ENCODE measurements at places on chromosomes 6 and 20.

DNA sequence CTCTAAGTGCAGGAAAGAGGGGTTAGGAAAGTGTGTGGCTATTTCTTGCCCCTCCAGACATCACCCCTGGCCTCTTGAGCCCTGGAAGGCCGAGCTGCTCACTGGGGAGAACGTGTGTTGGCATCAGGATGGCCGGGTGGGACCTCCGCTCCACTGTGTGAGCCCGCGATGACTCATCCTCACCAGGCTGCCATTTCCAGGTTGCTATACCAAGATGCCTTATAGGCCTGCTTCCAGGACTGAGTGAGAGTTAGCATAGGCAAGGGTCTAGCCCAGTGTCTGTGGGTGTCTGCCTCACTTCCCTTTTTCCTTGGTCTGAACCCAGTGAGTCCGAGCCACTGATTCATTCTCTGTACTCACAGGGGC is 105.0 kb downstream of the MRPL14 start:
- no peak for DNase-seq

DNA sequence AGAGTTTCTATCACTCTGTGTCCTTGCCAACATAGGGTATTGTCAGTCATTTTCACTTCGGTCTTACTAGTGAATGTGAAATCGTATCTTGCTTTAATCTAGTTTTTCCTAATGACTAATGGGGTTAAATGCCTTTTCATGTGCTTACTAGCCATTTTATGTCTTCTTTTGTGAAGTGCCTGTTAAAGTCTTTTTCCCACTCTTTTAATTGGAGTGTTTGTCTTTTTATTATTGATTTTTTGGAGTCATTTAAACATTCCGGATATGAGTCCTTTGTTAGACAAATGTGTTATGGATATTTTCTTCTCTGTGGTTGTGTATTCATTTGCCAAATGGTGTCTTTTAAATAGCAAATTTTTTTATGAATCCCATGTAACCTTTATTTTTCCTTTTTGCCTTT is 194.6 kb downstream of the CDH26 start:
- DNase-seq = no peak

- DNase-seq = no peak
Observed at GRCh38 chr6:142975365-142975764, 30.4 kb upstream of the HIVEP2 start.

- no peak for DNase-seq
Observed at GRCh38 chr6:126233192-126233591, 106.7 kb upstream of the CENPW start.

DNA sequence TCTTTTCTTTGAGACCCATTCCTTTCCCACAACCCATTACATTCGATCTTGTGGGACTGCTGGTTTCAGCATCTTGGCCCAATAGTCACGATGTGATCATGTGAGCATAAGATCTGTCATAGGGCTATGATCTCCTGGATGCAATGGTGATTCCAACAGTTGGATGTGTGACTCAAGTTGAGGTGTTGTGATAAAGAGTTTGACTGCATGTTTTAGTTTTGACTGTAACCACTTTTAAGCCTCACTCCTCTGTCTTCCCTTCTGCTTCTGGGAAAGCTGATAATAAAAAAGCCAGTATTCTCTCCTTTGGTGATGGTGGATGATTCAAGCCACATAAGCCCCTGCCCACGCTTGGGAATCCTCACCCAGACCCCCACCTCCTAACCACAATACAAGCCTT is 117.0 kb upstream of the ASCC3 start:
- DNase-seq = peak; percentile 13

DNA sequence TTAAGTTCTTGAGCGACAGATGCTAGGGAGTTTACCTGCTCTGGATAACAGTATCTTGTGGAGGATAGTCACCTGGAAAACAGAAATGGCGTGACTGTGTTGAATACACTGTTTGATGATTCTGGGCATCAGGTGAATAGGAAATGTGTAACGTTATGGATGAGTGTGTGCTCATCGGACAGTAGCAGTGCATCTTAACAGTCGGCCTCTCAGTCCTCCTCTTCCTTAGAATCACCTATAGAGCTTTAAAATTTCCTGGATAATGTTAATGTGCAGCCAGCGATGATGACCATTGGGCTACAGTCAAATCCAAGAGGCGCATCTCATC is 217.7 kb downstream of the OR2B2 start:
- no peak for DNase-seq

DNA sequence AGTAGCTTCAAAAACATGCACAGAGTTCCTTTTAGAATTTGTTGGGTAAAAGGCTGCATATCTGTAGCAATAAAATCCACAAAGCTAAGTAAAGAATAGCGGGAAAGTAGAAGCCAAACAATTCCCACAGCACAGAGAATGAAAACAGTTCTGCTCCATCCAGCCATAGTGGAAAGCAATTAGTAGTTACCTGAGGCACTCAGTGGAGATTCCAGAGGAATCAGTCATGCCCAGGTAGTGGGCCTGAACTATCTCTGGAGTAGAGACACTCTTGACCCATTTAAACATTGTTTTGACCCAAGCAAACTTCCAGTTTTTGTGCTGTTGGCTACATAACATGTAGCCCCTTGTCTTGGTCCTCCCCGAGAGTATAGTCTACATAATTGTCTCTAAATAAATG is 559.5 kb upstream of the PTCHD4 start:
- DNase-seq = no peak

GRCh38 chr20:36845288-36845971 is 30.5 kb upstream of the TLDC2 start:
- no peak for DNase-seq

- DNase-seq = no peak
Observed at GRCh38 chr20:36106606-36107005, 47.9 kb upstream of the EPB41L1 start.

GRCh38 chr6:118565311-118565960 is 17.3 kb downstream of the PLN start:
- peak; percentile 26 for DNase-seq

DNA sequence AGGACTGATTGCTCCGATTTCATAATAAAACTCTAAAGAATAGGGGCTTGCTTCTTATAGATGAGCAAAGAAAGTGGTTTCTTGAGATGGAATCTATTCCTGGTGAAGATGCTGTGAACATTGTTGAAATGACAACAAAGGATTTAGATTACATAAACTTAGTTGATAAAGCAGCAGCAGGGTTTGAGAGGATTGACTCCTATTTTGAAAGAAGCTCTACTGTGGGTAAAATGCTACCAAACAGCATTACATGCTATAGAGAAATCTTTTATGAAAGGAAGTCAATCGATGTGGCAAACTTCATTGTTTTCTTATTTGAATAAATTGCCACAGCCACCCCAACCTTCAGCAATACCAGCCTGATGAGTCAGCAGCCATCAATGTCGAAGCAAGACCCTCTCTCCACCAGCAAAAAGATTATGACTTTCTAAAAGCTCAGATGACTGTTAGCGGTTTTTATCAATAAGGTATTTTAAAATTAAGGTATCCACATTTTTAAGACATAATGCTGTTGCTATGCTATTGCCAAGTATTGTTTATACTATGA is 12.7 kb upstream of the MTRF1L start:
- no peak for DNase-seq

DNA sequence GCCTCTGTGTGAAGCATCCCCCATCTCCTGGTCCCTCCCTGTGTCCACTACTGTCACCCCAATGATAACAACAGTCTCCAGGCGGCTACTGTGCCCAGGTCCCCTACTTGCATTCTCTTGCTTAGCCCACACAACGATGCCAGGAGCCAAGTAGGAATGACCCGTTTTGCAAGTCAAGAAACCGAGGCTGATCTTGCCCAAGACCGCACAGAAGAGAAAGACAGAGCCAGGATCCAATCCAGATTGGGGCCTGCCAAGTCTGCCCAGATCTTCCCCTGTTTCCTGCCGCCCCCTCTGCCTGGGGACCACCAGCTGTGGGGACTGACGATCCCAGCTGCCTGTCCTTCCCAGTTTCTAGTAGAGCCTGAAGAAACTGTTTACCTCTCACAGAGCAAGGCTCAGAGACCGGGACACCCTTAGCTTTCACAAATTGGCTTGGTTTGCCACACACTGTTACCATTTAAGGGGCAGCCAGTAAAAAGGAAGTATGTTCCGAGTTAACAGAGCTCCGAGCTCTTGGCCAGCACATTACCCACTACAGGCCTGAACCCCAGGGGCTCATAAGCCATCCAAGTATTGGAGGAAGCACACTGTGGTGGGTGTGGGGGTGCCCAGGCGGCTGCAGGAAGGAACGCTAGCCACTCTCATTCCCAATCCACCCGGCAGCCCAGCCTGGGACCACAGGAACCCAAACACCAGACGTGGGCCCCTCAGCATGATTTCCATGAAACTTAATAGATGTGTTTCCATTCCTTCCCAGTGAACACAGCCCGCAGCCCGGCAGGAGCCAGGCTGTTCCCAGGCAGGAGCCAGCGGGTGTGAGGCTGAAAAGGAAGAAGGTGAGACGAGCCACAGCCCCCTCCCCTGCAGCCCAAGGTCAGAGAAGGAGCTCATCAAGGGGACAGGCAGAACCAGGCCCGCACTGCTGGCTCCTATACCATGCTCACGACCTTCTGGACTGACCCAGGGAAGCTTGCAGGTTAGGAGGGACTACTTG is 7.9 kb downstream of the KIAA1755 start:
- no peak for DNase-seq

- DNase-seq = peak; percentile 58
Observed at GRCh38 chr6:4567141-4567540, 209.1 kb upstream of the CDYL start.

- no peak for DNase-seq
Observed at GRCh38 chr6:158816803-158817727, 2.1 kb downstream of the EZR start.

DNA sequence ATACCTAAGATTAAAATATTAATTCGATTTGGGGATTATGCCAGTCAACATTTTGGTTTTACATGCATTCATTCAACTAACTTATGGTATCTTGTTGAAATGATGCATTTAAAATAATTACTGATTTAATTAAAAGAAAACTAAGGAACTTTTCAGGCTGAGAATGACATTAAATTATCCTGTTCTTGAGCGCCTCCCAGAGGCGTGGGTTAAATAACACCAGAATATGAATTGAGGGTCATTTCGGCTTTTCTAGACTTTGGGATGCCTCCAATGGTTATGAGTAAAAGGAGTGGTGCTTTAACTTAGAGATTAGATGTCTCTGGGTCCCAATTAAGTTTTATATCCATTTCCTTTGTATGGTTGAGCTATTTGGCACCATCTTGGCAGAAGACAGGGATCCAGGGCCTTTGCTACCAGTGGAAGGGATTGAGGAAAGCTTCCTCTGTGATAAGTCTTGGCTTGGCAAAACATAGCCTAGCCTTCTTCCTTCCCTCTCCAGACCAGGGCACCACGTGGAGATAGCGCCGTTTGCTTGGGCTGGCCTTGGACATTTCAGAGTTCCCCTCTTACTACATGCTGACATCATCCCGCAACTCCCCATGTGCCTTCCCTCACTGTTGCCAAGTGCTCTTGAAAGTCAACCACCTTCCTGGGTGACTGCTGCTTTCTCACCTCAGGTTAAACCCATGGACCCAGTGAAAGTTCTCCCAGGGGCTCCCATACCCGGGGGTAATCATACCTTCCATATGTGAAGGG is 28.7 kb downstream of the GNAS start:
- DNase-seq = no peak

DNA sequence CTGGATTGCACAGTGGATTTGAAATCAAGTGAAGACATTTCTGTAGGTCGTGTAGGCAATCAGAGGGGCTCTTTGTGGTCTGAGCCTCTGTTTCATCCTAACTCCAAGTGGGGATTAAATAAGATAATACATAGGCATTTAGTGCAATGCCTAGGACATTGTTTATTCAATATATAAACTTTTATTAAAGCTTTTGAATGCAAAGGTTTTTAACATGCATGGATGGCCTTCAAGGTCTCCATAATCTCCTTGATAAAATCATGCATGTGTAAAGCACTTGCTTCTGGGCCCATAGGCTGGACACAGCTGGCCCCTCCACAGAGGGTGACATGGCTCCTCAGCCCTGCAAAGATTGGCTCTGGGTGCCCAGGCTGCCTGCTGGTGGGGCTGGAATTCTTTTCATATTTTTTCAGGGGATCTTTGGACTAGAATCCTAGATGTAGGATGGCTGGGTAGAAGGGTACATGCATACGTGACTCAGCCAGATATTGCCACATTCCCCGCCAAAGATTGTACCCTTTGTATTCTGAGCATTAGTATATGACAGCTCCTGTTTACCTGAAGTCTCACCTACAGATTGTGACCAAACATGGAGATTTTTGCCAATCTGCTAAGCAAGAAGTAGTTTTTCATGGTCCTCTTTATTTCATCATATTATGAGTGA is 19.0 kb upstream of the AVP start:
- no peak for DNase-seq
